ENCODE measurements at places on chromosomes 2 and 18.

DNA sequence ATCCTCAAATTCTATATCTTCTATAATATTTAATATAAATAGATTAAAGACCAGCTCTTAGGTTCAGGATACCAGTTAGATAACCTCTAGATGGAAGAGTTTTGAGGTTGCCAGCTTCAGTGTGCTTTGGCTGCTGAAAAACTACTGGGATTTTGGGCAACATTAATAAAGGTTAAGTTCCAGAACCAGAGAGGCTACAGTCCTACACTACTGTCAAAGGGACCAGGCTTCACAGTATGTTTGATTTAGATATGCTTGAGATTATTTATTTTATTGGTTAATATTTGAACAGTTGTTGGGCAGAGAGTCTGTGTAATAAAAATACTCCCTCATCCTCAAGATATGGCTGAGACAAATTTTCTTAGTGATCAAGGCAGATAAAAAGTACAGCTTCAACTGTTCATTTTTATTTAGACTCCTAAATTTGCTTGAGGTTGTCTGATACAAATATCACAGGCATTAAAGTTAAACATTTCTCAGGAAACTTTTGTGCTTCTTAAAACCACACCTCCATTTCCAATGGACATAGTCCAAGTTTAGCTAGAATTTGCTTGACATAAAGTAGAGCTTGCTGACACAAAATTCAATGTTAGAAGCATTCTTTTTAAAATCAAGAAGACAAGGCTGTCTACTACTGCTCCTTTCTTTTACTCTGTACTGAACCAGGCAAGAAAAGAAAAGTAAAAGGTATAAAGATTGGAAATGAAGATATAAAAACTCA is 19.7 kb upstream of the TMEM17 start:
- DNase-seq: no peak

- peak; percentile 4 for DNase-seq
Measured at GRCh38 chr2:58042486-58042970, 4.1 kb upstream of the VRK2 start.

GRCh38 chr2:38230756-38231155 is 146.3 kb downstream of the ATL2 start:
- DNase-seq: no peak

DNA sequence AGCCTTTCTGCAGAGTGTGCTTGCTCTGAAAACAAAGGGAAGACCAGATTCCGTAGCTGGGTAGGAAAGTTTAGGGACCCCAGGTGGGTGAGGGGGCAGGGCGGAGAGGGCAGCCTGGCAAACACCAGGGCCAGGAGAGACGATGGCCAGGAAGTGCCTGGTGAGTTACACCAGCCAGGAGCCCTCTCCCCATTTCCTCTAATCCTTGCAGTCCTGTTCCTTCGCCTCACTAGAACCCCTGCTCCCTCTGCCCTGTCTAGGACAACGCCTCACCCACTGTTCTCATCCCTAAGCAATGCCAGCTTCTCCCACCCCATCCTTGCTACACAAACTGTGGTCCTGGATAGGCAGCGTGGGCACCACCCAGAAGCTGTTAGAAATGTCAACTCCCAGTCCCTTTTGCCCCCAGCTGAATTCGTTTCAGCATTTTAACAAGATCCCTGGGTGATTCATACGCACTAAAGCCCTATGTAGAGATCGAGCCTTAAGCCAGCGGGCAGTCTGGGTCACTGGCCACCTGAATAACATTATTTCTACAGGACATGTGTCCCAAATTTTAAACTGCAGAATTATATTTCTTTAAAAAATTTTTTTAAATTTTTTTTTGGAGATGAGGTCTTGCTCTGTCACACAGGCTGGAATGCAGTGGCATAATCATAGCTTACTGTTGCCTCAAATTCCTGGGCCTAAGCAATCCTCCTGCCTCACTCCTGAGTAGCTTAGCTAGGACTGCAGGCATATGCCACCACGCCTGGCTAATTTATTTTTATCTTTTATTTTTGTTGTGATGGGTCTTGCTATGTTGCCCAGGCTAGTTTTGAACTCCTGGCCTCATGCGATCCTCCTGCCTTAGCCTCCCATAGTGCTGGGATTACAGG is 10.9 kb downstream of the WIPF1 start:
- no peak for DNase-seq

- no peak for DNase-seq
Measured at GRCh38 chr2:160222546-160223283, 22.6 kb upstream of the ITGB6 start.

- no peak for DNase-seq
Measured at GRCh38 chr18:35750929-35751328, 169.4 kb downstream of the GALNT1 start.

DNA sequence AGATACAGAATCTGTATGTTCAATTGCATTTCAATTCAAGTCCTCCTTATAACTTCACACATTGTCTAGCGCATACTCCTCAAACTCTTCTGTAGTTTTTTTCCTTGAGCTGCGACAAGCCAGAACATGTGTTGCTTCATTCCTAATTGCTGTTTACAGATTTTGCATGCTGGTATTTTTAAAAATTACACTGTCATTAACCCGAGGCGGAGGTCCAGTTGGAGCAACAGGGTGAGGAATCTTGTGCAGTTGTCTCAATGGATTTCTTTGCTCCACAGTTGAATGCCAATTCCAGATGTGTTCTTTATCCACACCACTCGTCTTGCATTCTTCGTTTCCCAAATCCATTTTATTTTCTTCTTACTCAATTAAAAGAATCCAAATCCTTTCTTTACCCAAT is 16.4 kb upstream of the SERPINB13 start:
- no peak for DNase-seq

GRCh38 chr2:45654250-45654649 is 2.8 kb downstream of the PRKCE start:
- DNase-seq: no peak

DNA sequence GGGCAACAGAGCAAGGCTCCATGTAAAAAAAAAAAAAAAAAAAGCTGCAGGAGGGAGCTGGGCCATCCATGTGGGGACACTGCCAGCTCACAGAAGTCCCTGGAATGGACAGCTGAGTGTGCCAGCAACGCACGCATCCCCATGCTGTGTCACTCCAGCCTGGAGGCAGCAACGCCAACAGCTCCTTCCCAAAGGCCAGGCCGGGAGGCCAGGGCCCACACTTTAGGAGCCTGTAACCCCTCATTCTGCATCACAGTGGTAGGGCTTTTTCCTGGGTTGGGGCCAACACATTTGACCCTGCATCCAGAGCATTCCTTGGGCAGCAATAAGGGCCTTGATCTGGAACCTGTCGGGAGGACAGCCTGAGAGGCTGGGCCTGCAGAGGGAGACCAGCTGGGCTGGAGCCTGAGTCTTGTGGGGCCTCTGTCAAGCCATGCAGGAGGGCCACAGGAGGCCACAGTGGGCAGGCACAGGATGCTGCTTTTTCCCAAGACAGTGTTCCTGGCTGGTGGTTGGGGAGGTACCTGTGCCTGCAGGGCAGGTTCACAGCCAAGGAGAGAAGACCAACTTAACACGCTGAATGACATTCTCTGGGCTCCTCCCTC is 16.8 kb upstream of the KCNK3 start:
- no peak for DNase-seq

- DNase-seq: no peak
Measured at GRCh38 chr2:111111101-111111755, 9.5 kb upstream of the BCL2L11 start.

- no peak for DNase-seq
Measured at GRCh38 chr2:232658217-232658785, 24.9 kb downstream of the EFHD1 start.

Data from stimulated activated CD8-positive, alpha-beta memory T cell treated with anti-CD3 and anti-CD28 coated beads, Interleukin-7, amount 100 ng/mL, for 4 hours (primary cell).